ENCODE measurements at places on chromosomes 4 and X. TPM values are rescaled to one million over a fixed set of nuclear protein-coding genes. Genes with fewer than 3 reads are reported as not detected.

DNA sequence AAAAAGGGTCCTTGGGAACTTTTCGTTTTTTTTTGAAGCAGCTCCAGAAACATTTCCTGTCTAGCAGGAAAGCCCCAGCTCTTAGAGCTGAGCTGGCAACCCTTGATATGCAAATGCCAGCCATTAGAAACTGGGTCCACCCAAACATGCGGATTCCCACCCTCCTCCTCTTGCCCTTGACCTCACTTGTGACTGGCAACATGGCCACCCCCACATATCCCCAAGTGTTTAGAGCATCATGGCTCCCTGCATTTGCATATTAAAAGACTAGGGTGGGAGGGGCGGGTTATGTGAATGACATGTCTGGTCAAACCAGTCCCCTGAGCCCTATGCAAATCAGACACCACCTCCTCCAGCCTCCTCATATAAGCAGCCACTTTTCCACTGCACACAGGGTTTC lies 671.1 kb downstream of the FAT4 start:
- H3K4me1 ChIP-seq, result no peaks in the 10 kb centered on the region
- H3K27me3 ChIP-seq, result no peaks in the 10 kb centered on the region
- H3K36me3 ChIP-seq, result no peaks in the 10 kb centered on the region
- H3K27ac ChIP-seq, result no peak overlapping the region
- DNase-seq, result no peak
- H3K4me3 ChIP-seq, result no peak overlapping the region

The SRPK3 gene
- total RNA-seq, result 0.20 TPM

GRCh38 chr4:175811228-175811627 lies 836 bp downstream of the GPM6A start:
- DNase-seq, result no peak
- H3K4me1 ChIP-seq, result no peaks in the 10 kb centered on the region
- H3K27me3 ChIP-seq, result no peaks in the 10 kb centered on the region
- no peak overlapping the region for H3K4me3 ChIP-seq
- H3K27ac ChIP-seq, result no peak overlapping the region

DNA sequence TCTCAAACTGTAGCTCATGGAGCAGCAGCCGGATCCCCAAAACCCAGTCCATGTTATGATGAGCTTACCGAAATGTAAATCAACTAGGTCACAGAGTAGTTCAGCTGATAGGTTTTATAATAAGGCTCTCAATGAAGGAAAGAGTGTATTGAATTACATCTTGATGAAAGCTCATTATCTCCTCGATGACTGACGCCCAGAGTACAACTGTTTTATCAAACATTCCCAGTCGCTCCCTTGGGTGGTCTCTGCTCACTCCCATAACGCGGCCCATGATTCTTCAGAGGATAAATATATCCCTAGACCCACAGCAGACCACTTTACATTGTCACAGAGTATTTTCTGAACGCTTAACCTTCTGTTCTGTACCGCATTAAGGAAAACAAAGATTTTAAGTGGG lies 452.3 kb upstream of the GALNT7 start:
- no peaks in the 10 kb centered on the region for H3K27me3 ChIP-seq
- no peaks in the 10 kb centered on the region for H3K36me3 ChIP-seq
- no peak overlapping the region for H3K27ac ChIP-seq
- H3K4me3 ChIP-seq, result no peak overlapping the region

DNA sequence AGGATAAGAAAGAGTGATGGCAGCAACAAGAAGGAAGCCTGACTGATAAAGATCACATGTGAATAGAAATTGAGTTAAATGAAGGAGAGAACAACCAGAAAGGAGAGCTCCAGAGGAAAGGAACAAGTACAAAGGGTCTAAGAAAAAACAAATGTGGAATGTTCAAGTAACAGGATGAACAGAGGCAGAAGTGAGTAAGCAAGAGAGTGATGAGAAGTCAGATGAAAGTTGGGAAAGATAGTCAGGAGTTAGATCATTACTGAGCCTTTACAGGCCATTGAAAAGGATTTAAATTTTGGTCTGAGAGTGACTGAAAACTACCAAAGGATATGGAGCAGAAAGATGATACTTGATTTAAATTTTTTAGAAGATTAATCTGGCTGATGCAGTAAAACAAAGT lies 38.1 kb downstream of the NFXL1 start:
- H3K27ac ChIP-seq, result no peak overlapping the region
- H3K36me3 ChIP-seq, result peaks cover under 1% of the 10 kb centered on the region
- peaks cover 6% of the 10 kb centered on the region for H3K4me1 ChIP-seq
- H3K27me3 ChIP-seq, result no peaks in the 10 kb centered on the region

Data from hepatocyte (in vitro differentiated cells).